Activated CD8-positive, alpha-beta memory T cell treated with anti-CD3 and anti-CD28 coated beads for 36 hours (primary cell): ENCODE measurements at places on chromosomes 1 and 21. TPM values are rescaled to one million over a fixed set of nuclear protein-coding genes. Genes with fewer than 3 reads are reported as not detected.

Gene CLEC20A
- total RNA-seq = not detected

Gene RGS4
- total RNA-seq = not detected

Gene PTPRU
- total RNA-seq = 0.42 TPM

Gene S100A6
- total RNA-seq = 213 TPM

Gene IRF6
- 0.86 TPM for total RNA-seq
